ENCODE measurements at places on chromosomes 12 and 14.

- no peak for DNase-seq
Observed at GRCh38 chr12:4119157-4119761, 154.3 kb upstream of the CCND2 start.

- no peak for DNase-seq
Observed at GRCh38 chr12:93567174-93567573, 5.3 kb upstream of the SOCS2 start.

- no peak for DNase-seq
Observed at GRCh38 chr14:74619672-74620131, 7.7 kb upstream of the LTBP2 start.

GRCh38 chr12:38934078-38934584, 28.7 kb upstream of the CPNE8 start:
- DNase-seq = no peak

DNA sequence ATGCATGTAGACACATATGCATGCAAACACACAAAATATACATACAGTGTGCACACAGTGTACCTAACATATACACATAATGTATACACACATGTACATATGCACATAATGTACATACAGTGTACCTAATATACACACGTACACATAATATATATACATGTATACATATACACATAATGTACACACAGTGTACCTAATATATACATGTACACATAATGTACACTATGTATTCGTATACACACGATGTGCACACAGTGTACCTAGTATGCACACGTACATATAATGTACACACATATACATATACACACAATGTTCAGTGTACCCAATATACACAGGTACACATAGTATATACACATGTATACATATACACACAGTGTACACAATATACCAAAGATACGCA, 70.0 kb downstream of the DNAH10 start:
- no peak for DNase-seq

DNA sequence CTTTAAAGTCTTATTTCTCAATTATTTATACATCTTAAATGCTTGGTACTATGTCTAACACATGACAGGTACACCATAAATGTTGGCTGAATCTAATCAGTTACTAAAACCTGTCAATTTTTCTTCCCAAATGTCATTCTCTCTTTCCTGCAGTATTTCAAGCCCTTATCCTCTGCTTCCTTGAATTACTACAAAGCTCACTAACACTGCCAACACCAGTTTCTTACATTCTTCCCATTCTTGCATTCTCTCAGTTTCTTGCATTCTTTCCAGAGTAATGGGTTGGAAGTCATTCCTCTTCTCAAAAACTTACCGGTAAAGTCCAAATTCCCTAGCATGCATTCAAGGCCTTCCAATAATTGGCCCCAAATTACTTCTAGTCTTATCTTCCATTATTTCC, 9.6 kb upstream of the SMARCC2 start:
- no peak for DNase-seq

GRCh38 chr12:133203344-133204263, 22.3 kb downstream of the ZNF268 start:
- DNase-seq = no peak

DNA sequence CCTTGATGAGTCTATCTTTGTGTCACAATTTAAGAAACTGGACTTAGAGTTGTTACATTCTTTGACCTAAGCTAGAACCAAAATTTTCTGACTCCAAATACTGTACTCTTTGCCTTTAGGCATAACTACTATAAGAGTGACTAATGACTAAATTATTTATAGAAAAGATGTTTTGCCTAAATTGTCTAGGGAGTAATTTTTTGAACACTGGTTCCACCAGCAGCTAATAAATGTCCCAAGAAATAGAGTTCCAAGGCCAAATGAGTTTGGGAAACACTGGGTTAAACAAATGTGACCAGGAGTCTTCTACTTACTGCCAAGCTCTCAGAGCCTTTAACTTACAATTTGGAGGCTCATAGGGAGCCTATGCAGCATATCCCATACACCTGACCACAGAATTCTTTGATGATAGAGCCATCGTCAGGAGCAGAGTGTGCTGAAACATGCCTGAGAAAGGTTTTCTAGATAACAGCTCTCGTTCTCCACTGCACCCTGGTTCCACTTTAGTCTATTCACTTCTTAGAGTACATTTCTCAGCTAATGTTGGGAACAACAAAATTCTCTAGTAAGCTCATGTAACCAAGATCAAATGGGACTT, 215.9 kb upstream of the HMGA2 start:
- DNase-seq = no peak

DNA sequence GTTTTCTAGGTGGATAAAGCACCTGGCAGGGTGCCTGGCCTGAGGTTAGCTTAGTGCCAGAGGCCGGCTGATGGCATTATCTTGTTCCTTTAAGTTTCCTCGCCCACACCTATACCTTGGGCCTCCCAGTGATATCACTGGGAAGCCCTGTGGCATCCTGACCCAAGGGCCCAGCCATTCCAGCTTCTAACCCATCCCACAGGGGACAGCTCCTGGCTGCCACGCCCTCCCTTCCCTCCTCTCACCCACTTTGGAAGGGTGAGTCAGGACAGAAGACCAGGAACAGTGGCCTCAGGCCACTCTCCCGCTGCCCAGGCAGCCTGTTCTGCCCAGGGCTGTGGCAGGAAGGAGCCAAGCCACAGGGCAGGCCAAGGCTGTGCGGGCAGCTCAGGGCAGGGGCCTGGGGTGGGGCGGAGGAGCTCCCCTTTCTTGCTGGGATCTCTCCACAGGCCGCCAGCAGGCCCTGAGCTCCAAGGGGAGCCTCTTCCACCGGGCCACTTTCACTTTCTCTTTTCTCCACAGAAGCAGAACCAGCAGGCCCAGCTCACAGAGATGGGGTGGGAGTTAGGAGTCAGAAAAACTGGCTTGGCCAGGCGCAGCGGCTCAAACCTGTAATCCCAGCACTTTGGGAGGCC, 75.1 kb downstream of the IRF2BPL start:
- DNase-seq = no peak

DNA sequence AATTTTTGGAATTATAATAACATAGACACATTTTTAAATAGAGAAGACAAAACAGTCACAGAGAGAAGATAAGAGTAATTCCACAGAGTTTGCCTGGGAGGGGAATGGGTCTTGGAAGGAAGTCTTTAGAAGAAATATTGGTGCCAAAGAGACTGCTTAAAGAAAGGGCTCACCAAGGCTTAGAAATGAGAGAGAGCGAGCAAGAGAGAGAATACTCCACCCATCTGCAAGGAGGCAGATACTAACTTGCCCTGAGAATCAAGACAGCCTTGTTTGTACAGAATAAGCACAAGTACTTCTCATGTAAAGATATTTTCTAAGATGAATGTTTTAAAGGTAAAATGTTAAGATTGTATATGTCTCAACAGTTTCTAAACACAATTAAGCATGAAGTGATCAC, 165.5 kb downstream of the SLC38A4 start:
- no peak for DNase-seq

All from NCI-H1048 (cell line).